HuH-7 (cell line): ENCODE measurements at places on chromosomes 3 and 15.

DNA sequence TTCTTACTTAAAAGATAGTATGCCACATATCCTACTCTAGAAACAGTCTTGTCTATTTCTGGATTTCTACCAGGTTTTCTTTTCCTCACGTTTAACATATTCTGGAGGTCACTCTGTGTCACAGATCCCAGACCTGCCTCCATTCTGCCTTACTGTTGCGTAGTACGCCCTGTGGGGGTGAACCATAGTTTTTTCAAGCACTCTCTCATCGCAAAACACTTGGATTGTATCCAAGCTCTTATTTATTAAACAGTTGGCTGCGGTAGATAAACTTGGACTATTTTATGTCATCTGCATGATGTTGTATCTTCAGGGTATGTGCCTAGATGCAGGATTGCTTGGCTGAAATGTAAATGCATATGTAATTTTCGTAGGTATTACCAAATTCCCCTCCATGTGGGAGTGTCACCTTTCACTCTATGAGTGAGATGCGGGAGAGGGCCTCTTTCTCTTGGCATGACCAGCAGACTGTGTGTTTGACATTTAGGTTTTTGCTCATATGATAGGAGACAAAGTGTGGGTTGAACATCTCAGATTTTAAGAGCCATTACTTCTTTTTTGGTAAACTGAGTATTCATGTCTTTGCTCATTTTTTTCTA lies 55.8 kb downstream of the ABTB1 start:
- DNase-seq, result no peak

- peak; percentile 18 for DNase-seq
These were observed 590.2 kb downstream of the RBMS3 start for GRCh38 chr3:29871087-29871486.

DNA sequence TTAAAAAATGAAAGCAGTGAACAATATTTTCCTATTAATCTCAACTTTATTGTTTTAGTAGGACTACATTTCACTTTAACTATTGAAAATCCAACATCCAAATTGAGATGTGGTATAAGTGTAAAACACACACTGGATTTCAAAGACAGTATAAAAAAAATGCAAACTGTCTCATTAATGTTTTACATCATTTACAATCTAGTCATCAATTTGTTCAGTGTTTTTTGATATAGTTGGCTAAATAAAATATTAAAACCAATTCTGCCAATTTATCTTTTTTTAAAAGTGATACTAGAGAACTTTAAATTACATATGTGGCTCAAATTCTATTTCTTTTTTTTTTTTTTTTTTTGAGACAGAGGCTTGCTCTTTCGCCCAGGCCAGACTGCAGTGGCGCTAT lies 95.1 kb downstream of the NPTN start:
- DNase-seq, result no peak

DNA sequence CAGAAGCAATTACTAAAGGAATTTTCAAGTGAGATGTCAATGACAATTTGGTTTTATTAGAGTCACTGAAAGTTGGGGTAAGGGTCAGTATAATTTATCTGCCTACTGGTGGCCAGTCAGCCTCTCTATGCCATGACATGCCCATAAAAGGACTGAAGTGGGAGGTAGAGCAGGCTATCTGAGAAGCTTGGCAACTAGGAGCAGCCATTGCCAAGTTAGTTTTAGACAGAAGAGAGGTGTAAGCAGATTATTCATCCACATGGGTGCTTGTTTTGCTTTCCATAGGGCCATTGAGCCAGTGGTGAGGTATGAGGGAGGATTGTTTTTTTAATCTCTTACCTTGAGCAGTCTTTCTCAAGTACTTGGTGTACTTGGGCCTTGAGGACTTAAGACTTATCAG lies 8.1 kb upstream of the RBP1 start:
- no peak for DNase-seq

DNA sequence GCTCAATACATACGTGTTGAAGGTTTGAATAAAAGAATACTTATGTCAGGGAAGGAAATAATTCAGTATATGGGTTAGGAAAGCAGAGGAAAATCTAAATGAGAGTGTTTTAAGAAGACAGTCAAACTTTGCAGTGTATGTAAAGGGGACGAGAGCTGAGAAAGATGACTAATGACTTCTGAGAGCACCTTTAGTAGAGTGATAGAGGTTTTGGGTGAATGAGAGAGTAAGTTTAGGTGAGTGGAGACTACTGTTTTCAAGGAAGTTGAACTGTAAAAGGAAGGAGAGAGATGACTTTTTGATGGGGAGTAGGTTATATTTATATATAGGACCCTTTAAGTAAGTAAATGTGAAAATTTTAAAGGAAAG lies 9.4 kb downstream of the TBC1D23 start:
- no peak for DNase-seq
